ENCODE measurements at places on chromosomes 11 and 22.

GRCh38 chr11:117839380-117839881, 14.9 kb upstream of the FXYD2 start:
- DNase-seq: peak; percentile 26

DNA sequence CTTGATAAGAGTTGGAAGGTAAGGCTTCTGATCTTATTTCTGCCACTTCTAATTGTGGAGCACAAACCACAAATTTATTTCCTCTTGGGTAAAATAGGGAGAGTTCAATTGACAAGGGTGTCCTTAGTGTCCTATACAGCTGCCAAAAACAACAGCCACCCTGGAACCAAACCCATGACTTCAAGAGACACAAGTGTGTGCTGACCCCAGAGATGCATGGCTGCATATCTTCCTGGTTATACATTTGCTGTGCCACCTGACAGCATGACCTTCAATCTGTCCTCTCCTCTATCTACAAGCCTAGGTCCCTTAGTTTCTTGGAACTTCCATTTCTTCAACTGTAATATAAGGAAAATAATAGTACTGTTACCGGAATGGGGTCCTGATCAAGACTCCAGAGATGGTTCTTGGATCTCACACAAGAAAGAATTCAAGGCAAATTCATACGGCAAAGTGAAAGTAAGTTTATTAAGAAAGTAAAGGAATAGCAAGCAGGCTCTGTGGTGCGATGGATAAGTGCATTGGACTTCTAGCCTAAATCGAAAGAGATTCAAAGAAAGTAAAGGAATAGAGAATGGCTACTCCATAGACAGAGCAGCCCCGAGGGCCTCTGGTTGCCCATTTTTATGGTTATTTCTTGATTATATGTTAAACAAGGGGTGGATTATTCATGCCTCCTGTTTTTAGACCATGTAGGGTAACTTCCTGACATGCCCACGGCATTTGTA, 15.5 kb upstream of the TMEM123 start:
- no peak for DNase-seq

GRCh38 chr11:27610280-27610679, 90.0 kb downstream of the BDNF start:
- no peak for DNase-seq

DNA sequence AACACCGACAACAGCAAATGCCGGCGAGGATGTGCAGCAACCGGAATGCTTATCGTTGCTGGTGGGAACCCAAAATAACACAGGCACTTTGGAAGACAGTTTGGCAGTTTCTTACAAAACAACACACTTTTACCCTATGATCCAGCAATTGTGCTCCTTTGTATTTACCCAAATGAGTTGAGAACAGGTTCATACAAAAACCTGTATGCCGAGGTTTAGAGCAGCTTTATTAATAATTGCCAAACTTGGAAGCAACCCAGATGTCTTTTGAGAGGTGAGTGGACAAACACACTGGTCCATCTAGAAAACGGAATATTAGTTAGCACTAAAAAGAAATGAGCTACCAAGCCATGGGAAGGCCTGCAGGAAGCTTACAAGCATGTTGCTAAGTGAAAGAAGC, 118.9 kb downstream of the CTTN start:
- no peak for DNase-seq

DNA sequence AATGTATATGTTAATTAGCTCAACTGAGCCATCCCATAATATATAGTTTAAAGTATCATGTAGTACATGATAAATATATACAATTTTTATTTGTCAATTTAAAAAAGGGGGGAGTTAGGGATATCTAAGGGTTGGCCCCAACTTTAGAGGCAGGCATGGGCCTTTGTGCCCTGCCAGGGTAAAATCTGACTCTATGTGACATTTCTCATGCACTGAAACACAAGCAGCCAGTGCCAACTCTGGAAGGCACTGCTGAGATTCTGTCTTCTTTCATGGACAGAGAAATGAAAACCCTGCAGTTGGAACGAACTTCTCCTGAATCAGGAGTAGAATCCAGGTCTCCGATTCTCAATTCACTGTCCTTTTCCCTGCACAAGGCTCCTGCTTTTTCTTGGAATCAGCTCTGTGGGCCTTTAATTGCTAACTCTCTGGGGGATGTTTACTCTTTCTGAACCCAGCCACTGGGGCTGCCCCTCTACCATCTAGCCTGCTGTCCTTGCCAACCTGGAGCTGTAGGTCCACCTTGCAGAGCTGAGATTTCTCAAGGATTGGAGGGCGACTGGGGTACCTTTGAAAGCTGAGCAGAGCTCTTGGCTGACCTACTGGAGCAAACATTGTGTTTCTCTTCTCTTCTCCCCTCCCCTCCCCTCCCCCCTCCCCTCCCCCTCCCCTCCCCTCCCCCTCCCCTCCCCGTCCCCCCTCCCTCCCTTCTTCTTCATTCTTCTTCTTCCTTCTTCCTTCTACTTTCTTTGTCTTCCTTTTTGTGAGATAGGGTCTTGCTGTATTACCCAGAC, 26.7 kb downstream of the SLC5A1 start:
- no peak for DNase-seq

- no peak for DNase-seq
Observed at GRCh38 chr11:27040302-27041115, at the start of gene BBOX1. Gene BBOX1, plus strand, starts transcription at chr11:27040815. Its CDS starts 14,616 bp downstream, at chr11:27055431.

- no peak for DNase-seq
Observed at GRCh38 chr11:87425943-87426342, 388.2 kb downstream of the TMEM135 start.

- DNase-seq: no peak
Observed at GRCh38 chr22:18095101-18095805, 15.4 kb upstream of the TUBA8 start.

DNA sequence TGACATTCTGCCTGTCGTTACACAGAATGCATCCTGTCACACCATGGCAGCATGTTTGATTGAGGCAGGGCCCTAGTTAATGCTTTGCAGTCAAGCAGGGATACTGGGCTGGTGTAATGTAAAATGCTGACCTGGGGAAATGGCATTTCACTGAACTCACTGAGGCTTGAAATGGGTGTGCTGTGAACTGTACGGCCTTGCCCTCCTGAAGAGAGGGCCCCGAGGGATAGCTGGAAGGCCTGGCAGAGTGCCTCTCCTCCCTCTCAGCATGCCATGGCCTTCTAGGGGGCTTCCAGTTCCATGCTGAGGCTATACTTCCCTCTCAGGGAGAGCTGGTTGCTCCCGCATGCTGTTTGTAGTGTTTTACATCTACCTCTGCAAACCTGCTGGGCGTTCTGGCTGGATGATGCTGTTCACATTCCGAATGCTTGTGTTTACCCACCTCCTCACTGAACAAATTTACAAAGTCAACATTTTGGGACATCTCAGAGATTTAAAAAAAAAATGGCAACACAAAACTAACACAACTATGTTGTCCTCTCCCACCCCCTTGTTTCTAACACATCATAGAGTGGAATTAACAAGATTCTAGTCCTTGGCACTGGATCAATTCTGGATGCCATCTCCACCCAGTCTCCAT, 416.7 kb upstream of the CADM1 start:
- DNase-seq: no peak

DNA sequence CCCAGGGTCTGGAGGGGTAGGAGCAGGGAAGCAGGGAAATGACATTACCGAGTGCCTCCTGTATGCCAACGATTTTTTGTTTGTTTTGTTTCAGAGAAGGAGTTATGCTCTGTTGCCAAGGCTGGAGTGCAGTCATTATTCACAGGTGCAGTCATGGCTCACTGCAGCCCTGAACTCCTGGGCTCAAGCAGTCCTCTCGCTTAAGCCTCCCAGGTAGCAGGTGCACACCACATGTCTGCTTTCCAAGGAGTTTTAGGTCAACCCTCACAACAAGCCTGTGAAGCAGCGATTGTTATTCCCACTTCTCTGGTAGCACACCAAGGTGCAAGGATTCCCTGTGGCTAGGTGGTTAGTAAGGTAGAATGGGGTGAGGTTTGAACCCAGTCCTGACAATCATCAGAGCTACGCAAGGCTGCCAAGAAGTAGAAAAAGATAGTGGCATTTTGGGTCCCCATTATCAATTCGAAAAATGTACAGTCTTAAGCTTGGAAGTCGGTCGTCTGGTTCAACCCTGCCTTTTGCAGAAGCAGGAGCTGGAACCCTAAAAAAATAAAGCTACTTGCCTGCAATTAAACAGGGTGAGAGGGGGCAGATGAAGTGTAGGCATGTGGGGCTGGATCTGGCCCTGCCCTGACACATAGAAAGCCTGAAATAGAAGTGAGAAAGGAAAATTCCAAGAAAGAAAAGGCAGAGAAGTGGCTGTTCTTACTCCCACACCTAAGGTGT, 9.1 kb downstream of the UCP3 start:
- DNase-seq: no peak

GRCh38 chr11:34558211-34558610, 44.6 kb upstream of the ELF5 start:
- no peak for DNase-seq

- DNase-seq: no peak
Observed at GRCh38 chr11:64028398-64029115, 7.2 kb upstream of the FLRT1 start.

DNA sequence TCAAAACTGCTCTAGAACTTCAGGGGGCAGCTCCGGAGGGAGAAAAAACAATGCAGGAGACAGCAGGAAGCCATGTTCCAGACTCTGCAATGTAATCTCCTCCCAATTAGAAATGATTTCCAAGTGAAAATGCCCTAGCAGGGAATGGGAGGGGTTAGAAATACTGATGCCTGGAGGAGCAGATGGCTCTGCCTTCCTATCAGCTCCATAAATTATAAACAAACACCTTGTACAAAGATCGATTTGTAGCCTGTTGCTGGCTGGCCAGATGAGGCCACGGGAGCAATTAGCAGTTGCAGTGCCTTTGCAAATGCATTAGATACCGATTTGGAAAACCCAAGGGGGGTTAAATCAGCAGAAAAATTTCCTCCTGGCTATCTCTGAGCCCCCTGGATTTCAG, 46.6 kb upstream of the CHRM4 start:
- no peak for DNase-seq

DNA sequence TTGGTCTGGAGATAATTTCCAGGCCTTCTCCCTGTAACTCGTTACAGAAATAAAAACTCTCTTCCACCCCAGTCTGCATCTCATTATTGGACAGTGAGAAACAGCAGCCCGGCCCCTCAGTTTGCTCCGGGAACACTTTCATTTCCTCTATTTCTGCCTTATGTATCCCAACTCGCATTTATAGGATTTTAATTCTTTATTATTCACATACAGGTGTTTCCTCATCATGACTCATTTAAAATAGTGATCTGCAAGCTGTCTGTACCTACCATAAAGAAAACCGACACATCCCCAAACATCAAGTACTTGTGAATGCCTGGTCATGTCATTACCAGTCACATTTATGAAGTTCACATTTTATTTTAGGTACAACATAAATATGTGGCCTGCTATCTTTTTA, 42.8 kb downstream of the PIWIL3 start:
- no peak for DNase-seq

GRCh38 chr11:105774899-105775298, 165.0 kb downstream of the GRIA4 start:
- no peak for DNase-seq

- DNase-seq: no peak
Observed at GRCh38 chr11:76120513-76121101, 85.7 kb downstream of the WNT11 start.

GRCh38 chr22:40057652-40058051, 62.9 kb downstream of the FAM83F start:
- DNase-seq: no peak

DNA sequence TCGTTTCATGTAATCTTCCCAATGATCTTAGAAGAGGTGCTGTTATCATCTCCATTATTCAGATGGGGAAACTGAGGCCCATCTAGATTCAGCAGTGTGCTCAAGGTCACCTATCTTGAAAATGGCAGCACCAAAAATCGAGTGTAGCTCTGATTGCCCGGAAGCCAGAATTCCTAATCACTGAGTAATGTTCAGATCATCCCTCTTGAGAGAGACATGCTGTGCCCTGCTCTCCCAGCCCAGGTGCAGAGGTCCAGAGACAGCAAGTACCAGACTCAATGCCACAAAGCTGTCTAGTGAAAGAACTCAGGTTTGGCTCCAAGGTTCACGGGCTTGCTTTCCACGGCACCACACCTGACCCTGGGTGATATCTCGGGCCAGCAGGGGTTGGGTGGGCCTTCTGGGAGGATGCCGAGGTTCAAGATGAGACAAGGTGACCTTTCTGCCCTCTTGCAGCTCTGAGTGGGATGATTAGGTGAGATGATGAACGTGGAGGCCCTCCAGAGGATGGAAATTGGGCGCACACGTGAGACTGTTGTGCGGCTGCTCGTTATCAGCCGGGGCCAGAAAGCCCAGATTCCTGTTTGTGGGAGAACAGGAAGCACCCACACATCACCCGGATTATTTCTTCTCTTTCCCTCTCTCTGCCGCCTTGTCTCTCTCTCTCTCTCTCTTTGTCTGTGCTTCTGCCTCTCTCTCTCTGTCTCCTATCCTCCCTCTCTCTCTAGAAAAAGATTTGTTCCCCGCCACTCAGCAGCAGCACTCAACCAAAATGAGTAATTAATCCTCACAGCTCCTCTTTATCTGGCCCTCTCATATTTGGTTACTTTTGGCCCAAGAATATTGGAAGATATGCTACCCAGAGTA, 19.0 kb upstream of the RASD2 start:
- DNase-seq: no peak

DNA sequence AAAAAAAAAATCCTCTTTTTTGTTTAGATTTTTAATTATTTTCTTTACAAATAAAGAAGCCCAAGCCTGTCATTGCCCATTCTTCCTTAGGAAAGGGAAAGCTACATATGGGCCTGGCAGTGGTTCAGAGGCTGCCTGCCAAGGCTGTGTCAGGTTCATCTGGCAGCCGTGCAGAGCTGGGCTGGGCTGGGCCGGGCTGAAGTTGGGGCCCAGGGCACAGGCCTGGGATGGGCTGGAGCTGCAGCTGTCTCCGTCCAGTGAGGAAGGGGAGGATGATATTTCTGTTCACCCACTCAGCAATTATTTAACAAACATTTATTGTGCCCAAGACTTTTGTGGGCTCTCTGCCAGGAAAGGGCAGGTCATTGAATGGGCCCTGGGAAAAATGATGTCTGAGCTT, 4.6 kb downstream of the PRR5L start:
- DNase-seq: peak; percentile 79

GRCh38 chr11:132782102-132782501, 750.2 kb downstream of the OPCML start:
- DNase-seq: no peak

DNA sequence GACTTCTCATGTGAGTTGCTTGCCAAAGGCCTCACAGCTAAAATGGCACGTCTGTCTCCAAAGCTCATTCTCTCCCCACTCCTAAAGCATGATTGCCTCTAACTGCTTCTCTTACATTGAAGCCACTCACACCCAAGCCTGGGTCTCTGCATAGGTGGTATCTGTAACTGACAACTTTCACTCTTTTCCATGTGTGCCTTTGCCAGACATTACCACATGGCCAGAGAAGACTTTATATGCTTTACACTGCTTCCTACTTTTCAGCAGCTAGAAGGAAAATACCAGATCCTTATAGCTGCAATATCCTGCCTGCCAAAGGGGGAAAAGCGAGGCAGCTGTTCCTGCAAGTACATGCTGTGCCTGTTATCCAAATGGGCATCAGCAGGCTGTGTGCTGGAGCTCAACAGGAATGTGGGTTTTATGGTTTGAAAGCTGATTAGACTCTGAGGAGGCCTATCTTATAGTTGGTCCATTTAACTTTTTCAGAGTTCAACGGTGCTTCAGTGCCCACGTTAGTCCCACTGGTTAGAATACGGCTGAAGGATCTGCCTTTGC, 547.1 kb downstream of the RAB38 start:
- DNase-seq: no peak

Measured in left forelimb (tissue), 1 donor.